Bronchial epithelial cell (primary cell): ENCODE measurements at places on chromosomes 3 and 15. TPM values are rescaled to one million over a fixed set of nuclear protein-coding genes. Genes with fewer than 3 reads are reported as not detected.
A peak's percentile ranks its signal among the peaks of the same experiment; 100 is the strongest.

DNA sequence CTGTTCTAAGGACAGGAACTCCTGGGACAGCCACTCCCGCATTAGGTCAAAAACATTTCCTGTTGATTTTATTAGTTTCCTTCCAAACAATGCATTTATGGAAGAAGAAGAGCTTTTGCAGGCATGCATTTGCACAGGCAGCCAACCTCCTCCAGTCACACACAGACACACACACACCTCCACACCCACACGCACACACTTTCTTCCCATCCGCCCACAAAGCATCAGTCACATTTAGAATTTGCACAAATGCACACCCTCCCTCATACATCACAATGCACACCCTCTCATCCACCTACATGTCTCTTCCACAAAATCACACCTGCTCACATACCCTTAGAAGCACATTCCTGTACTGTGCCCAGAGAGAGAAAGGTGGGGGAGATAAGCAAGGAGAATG is 4.1 kb upstream of the TYRO3 start:
- DNase-seq = no peak

The MRPL46 gene
- 14.5 and 18.6 TPM in 2 replicates for total RNA-seq

The SUSD5 gene
- not detected in 2 replicates for total RNA-seq

DNA sequence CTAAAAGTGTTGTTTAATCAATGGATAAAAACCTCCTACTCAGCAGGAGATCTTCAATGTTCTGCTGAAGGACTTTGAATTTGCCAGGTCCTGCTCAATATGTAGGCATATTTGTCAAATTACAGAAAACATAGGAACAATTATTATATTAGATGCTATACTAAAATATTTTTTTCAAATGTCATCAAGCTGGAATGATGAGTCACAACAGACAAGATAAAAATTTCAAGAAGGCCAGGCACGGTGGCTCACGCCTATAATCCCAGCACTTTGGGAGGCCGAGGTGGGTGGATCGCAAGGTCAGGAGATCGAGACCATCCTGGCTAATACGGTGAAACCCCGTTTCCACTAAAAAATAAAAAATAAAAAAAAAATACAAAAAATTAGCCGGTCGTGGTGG is 68.0 kb downstream of the AQP9 start:
- no peak for DNase-seq

The CCDC39 gene
- not detected in 2 replicates for total RNA-seq

The ZNF860 gene
- 2.8 and 3.7 TPM in 2 replicates for total RNA-seq

- DNase-seq = peak; percentile 47
Measured at GRCh38 chr3:39124876-39125840, 17.7 kb downstream of the TTC21A start.

GRCh38 chr3:149058198-149058597 is 28.1 kb downstream of the HLTF start:
- no peak for DNase-seq

- DNase-seq = peak; percentile 95
Measured at GRCh38 chr15:60374628-60375081, 23.1 kb downstream of the ANXA2 start.

The LTK gene
- total RNA-seq = 0.13 TPM in 1 of 2 replicates, not detected in the other

The DCBLD2 gene
- total RNA-seq = 80.1 and 96.1 TPM in 2 replicates

The PLA2G4D gene
- total RNA-seq = under 0.01 TPM in 2 replicates

The CPB1 gene
- total RNA-seq = not detected in 2 replicates

The EPHB1 gene
- total RNA-seq = under 0.01 TPM in 1 of 2 replicates, not detected in the other

The SNTN gene
- total RNA-seq = not detected in 2 replicates

GRCh38 chr15:29435811-29436210 is 166.2 kb upstream of the NSMCE3 start:
- no peak for DNase-seq

The SKOR1 gene
- under 0.01 TPM in 2 replicates for total RNA-seq

The ATP13A5 gene
- 0.13 TPM in 1 of 2 replicates, not detected in the other for total RNA-seq

- no peak for DNase-seq
Measured at GRCh38 chr15:70669006-70669602, 94.3 kb downstream of the UACA start.

DNA sequence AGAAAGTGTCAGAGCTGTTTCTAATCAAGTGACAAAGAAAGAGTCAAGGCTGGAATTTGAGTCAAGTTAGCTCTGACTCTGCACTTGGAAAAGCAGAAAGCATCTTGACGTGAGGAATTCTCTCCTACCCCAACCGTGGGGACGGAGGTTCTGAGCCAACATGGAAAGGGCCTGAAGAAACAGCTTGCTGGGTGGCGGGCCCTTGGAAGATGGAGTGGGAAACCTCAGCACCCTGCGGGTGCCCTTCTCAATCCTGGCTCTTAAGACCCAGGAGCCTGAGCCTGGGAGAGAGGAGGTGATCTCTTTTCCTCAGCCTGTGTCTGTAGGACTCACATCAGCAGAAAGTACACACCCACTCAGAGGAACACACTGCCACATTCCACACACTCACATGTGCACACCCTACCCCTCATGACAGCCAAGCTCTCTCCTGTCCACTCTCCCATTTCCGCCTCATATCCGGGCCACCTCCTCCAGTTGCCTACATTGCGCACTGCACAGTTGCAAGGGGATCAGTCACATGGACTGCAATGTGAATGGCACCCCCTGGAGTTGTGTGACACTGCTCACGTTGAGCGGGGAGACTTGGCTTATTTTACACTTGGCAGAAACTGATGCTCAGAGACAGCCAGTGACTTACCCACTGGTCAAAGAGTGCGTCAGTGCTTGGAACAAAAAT is 101.5 kb upstream of the SLC6A6 start:
- DNase-seq = no peak

The WDR49 gene
- 0.51 and 1.1 TPM in 2 replicates for total RNA-seq

DNA sequence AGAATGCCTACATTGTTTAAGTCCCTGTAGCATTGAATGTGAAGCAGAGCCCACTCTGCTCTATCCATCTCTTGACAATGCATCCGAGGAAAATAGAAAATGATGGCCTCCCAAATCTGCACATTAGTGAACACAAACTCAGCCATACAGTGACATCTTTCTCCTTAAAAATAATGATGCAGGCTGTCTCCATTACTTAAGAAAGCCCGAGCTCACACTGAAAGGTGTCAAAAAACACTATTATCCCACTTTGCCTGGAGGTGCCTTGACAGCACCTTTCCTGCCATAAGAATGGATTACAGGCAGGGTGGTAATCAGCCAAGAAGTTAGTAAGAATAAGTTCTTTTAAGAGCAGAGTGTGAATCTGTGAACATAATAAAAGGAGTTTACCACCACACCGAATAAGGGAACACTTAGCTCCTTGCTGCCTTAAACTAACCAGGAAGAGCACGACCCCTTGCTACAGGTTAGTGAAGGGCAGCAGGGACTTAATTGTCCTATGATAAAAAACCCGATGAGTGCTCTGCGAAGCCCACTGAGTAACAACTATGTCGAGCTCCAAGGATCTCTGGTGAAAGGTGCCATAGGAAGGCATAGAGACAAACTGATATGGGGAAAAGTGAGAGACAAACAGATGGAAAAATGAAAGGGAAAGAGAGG is 123.2 kb upstream of the TUSC7 start:
- no peak for DNase-seq

- no peak for DNase-seq
Measured at GRCh38 chr3:70803891-70804290, 491.5 kb upstream of the MDFIC2 start.

GRCh38 chr3:40681658-40682055 is 156.9 kb downstream of the ZNF621 start:
- DNase-seq = peak; percentile 74

GRCh38 chr15:89362203-89363101 is 27.8 kb upstream of the POLG start:
- no peak for DNase-seq

The CCR9 gene
- total RNA-seq = not detected in 2 replicates

DNA sequence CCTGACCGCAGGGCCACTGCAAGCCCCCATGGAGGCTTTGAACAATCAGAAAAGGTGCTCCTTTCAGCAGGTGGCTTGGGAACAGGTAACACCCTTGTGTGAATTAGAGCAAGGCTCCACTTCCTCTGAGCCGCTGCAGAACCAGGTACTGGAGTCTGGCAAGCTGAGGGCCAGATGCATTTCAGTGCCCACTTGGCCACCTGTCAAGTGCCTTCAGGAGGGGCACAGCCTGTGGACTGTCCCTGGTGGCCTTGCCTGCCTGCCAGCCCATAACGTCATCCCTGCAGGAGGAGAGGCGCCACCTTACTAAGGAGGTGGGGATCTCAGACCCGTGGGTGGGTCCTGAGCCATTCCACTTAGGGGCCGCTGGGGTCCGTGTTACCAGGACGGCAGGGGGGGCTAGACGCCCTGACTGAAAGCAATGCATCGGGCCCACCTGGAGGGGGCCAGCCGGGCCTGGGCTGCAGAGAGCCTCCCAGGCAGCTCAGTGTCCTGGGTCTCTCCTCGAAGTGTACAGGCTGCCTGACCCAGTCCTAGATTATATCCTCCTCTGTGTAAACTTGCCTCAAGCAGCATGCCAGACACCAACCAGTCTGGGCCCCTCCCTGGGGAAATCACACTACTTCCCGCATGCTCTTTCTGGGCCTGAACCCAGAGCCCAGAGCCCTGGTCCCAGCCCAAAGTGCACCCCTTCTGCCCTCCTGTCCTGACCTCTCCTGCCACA is 16.1 kb downstream of the SPTBN5 start:
- DNase-seq = no peak

The KLHL25 gene
- 4.7 and 5.6 TPM in 2 replicates for total RNA-seq

- DNase-seq = no peak
Measured at GRCh38 chr3:185645596-185646381, 59.7 kb downstream of the SENP2 start.

The BNC1 gene
- total RNA-seq = 37.6 and 74.2 TPM in 2 replicates

DNA sequence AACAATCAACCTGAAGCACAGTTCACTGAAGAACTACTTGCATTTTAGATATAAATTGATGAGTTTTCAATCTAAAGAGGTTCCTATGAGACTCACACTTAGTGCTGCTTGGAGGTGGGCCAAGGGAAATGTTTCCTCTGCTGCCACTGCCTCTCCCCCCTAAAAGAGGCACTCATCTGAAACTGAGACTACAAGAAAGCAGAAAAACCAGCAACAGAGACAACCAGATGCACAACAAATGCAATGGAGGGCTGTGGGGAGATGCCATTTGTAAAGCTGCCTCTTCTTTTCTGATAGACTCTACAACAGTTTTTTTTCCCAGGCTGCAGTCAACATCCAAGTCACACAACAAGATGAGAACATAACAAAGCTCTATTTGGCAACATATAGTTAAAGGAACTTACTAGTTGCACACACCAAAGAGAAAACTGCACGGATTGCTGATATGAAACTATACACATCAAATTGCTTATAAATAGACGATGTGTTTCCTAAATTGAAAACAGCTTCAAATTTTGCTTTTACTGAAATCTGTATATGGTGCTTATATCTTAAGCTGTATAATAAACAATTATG is 11.0 kb downstream of the TSPAN3 start:
- no peak for DNase-seq

The C2CD4A gene
- 0.53 and 1.3 TPM in 2 replicates for total RNA-seq

GRCh38 chr15:95601525-95601924 is 729.0 kb upstream of the NR2F2 start:
- DNase-seq = no peak

The TGFBR2 gene
- 16.0 and 25.5 TPM in 2 replicates for total RNA-seq

- no peak for DNase-seq
Measured at GRCh38 chr15:96011136-96011535, 319.4 kb upstream of the NR2F2 start.

DNA sequence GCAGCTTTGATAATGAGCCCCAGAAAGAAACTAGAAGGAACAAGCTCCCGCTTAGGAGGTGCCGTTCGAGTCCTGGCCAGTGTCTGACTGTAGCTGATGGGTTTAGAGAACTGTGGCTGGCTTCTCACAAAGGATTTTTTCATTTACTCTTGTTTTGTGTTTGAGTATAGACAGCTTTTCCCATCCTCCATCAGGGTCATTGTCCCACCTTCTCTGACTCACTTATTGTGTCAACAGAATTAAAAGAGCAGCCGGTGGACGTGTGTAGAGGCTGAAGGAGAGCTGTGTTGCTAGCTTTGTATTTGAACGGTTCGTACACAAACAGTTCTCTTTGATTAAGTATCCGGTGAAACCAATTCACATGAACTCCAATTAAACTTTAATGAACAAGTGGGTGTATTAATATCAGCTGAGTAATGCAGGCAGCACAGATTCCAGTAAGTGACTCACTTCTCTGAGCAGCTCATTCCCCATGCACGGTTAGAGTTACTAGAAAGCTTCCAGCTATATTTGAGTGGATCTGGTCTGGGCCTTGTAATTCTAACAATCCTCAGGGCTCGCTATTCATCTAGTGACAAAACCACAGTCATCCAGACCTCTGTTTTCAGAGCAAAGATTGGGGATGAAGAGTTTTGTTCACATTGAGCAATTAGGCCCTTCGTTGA is 141.0 kb downstream of the LPP start:
- DNase-seq = peak; percentile 92

DNA sequence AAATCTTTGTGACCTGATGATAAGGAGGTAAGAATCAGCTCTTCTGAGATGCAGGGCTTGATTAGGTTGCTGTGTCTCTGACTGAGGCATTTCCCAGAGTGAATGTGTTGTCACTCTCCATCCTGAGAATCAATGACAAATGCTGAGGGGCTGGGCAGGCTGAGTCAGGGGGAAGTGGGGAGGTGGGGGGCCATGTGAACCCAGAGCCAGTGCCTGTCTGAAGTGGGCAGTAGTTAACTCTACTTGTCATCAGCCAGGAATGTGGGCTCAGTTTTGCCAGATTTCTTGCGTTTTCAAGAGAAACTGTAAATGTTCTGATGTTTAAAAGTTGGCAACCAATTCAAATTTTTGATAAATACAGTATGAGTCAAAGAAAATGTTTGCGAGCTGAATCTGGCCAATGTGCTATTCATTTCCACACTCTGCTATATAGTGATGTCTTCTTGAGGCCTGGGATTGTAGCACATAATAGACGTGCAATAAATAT is 3.1 kb upstream of the BNC1 start:
- peak; percentile 88 for DNase-seq

GRCh38 chr3:35746492-35746891 is 107.2 kb downstream of the ARPP21 start:
- no peak for DNase-seq

DNA sequence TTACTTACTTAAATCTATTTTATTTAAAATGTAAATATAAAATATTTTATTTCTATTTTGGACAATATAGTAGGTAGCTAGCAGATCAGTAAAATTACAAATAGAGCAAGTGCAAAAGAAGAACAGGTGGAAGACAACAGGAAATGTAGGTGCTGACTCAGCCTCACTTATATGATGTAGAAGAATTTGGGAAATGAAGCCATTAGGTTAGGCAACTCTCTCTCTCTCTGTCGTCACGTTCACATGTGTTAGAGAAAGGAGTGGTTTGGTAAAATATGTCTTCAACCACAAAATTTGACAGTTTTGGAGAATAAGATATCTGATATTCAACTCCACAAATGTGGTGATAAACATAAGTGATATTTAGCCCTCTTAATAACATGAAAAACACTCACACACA is 532.5 kb upstream of the KCNMB2 start:
- peak; percentile 40 for DNase-seq

DNA sequence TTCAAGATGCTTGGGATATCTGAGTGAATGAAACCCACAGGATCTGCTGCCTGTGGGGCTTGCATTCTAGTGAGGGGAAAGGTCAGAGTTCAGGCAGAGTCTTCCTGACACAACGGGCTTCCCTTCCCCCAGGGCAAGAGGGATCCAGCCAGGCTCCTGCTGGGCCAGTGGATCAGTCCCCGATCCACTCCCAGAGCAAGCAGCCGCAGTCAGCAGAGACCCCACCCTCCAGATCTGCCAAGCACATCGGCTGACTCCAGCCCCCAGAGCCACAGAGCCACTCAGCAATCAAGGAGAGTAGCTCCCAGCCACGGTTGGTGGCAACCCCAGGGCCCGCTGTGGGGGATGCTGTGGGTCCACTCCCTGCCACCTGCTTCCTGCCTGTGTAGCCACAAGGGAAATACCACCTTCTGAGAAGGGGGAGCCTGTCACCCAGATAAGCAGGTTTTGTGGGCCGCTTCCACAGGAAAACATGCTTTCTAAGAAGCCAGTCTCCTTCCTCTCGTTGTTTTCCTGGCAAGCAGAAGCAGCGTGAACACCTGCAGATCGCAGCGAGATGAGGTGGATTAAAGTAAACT is 44.9 kb downstream of the CPN2 start:
- no peak for DNase-seq
